ENCODE measurements at places on chromosomes 3 and 15.

DNA sequence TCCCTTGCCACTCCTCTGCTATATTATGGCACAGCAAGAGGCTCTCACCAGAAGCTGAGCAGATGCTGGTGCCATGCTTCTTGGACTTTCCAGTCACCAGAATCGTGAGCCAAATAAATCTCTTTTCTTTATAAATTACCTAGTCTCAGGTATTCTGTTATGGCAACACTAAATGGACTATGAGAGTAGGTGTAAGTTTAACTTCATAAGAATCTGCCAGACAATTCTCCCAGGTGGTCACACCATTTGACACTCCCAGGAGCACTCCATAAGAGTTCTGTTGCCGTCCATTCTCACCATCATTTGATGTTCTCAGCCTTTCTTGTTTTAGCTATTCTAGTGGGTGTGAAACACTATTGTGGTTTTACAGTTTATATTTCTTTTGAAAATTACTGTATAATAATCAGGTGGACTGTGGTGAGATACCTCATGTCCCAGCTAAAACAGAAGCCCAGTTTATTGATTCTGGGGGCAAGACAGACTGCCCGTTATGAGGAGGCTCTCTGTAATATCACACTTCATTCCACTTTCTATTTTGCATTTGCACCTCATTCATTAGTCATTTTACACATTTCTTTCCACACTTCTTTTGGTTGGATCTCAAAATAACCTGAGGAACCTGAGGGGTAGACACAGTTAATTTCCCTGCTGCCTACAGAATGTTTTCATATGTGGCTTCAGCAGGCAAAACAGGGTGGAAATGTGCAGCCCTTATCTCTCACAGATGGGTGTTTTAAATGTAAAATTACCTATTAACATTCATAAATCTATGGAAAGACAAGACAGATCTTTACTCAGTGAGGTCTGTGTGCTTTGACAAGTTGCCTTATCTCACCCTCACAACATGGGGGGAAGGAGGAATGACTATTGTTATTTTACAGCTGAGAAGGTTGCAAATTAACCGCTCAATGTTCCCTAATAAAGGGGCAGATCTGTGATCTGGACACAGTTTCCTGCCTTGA, 42.1 kb downstream of the CDCP1 start:
- no peak for DNase-seq
- no peak overlapping the region for H3K27ac ChIP-seq
- no peaks in the 10 kb centered on the region for H3K36me3 ChIP-seq
- no peak overlapping the region for H3K4me3 ChIP-seq

- peak overlapping the region; percentile 66 for H3K27ac ChIP-seq
- peaks cover 7% of the 10 kb centered on the region for H3K36me3 ChIP-seq
- no peaks in the 10 kb centered on the region for H3K27me3 ChIP-seq
- peaks cover 32% of the 10 kb centered on the region for H3K4me1 ChIP-seq
Measured at GRCh38 chr3:187101184-187102072, 37.9 kb downstream of the RPL39L start.

DNA sequence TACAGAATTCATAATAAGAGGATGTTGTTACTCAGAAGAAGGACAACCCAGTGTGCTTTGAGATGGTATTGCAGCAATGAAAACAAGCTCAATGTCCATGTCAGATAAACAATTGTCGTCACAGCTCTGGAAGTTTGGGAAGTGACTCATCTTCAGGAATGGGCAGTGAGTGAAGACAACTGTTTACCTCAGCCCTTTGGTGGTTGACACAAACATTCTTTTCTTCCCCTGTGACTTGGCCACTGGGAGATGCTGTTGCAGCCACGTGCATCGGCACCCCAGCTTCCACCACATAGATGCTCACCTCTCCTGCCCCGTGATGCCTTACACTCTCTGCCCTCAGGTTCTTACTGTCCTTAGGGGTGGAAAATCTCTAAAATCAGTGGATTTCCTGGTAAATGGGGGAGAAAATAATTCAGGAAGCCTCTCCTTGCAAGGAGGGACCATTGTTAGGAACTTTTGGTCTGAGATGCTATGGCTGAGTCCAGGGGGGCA, 114.1 kb upstream of the GALNT15 start:
- H3K27ac ChIP-seq: no peak overlapping the region
- H3K36me3 ChIP-seq: no peaks in the 10 kb centered on the region
- no peak for DNase-seq

- peaks cover 7% of the 10 kb centered on the region for H3K27me3 ChIP-seq
- H3K4me1 ChIP-seq: peaks cover 12% of the 10 kb centered on the region
- H3K4me3 ChIP-seq: no peak overlapping the region
- DNase-seq: no peak
- H3K36me3 ChIP-seq: no peaks in the 10 kb centered on the region
Measured at GRCh38 chr3:72244396-72244795, 459.4 kb upstream of the PROK2 start.

GRCh38 chr3:143676747-143677146, 171.5 kb downstream of the SLC9A9 start:
- H3K4me3 ChIP-seq: no peak overlapping the region
- no peaks in the 10 kb centered on the region for H3K27me3 ChIP-seq
- DNase-seq: no peak
- H3K27ac ChIP-seq: no peak overlapping the region

GRCh38 chr3:156409694-156410093, 145.2 kb downstream of the SSR3 start:
- H3K27ac ChIP-seq: no peak overlapping the region
- no peak overlapping the region for H3K4me3 ChIP-seq
- no peak for DNase-seq
- H3K27me3 ChIP-seq: peaks cover 5% of the 10 kb centered on the region
- H3K4me1 ChIP-seq: no peaks in the 10 kb centered on the region

- no peaks in the 10 kb centered on the region for H3K4me1 ChIP-seq
- no peak for DNase-seq
- no peak overlapping the region for H3K4me3 ChIP-seq
- peaks cover 7% of the 10 kb centered on the region for H3K36me3 ChIP-seq
- H3K27ac ChIP-seq: no peak overlapping the region
- H3K27me3 ChIP-seq: no peaks in the 10 kb centered on the region
Measured at GRCh38 chr15:36791844-36792571, 212.6 kb downstream of the CDIN1 start.

- no peak for DNase-seq
- H3K4me3 ChIP-seq: no peak overlapping the region
- no peaks in the 10 kb centered on the region for H3K4me1 ChIP-seq
- H3K36me3 ChIP-seq: no peaks in the 10 kb centered on the region
- no peak overlapping the region for H3K27ac ChIP-seq
Measured at GRCh38 chr3:57179580-57180410, 14.6 kb upstream of the IL17RD start.

GRCh38 chr3:62249855-62250543, 123.4 kb downstream of the FEZF2 start:
- H3K27ac ChIP-seq: no peak overlapping the region
- H3K36me3 ChIP-seq: no peaks in the 10 kb centered on the region
- H3K4me1 ChIP-seq: no peaks in the 10 kb centered on the region
- H3K27me3 ChIP-seq: peaks cover 3% of the 10 kb centered on the region

- DNase-seq: no peak
- H3K27ac ChIP-seq: no peak overlapping the region
- no peaks in the 10 kb centered on the region for H3K4me1 ChIP-seq
- H3K27me3 ChIP-seq: no peaks in the 10 kb centered on the region
- no peaks in the 10 kb centered on the region for H3K36me3 ChIP-seq
- H3K4me3 ChIP-seq: no peak overlapping the region
Measured at GRCh38 chr3:83438188-83438587, 1520.6 kb upstream of the CADM2 start.

DNA sequence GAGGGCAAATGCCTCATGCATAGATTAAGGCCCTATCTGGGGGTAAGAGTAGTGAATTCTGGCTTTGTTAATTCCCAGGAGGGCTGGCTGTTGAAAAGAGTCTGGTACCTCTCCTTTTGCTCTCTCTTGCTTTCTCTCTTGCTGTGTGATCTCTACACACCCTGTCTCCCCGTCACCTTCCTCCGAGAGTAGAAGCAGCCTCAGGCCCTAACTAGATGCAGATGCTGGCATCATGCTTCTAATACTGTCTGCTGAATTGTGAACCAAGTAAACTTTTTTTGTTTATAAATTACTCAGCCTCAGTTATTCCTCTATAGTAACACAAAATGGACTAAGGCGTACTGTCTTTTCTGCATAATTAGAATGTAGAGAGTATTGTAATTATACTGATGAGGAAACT, 908.1 kb downstream of the DIPK2A start:
- H3K27me3 ChIP-seq: no peaks in the 10 kb centered on the region
- no peaks in the 10 kb centered on the region for H3K36me3 ChIP-seq
- no peaks in the 10 kb centered on the region for H3K4me1 ChIP-seq
- no peak for DNase-seq
- no peak overlapping the region for H3K4me3 ChIP-seq
- H3K27ac ChIP-seq: no peak overlapping the region

GRCh38 chr3:24972491-24972890, 455.6 kb upstream of the RARB start:
- no peak overlapping the region for H3K4me3 ChIP-seq
- no peaks in the 10 kb centered on the region for H3K27me3 ChIP-seq
- H3K36me3 ChIP-seq: no peaks in the 10 kb centered on the region
- DNase-seq: no peak

DNA sequence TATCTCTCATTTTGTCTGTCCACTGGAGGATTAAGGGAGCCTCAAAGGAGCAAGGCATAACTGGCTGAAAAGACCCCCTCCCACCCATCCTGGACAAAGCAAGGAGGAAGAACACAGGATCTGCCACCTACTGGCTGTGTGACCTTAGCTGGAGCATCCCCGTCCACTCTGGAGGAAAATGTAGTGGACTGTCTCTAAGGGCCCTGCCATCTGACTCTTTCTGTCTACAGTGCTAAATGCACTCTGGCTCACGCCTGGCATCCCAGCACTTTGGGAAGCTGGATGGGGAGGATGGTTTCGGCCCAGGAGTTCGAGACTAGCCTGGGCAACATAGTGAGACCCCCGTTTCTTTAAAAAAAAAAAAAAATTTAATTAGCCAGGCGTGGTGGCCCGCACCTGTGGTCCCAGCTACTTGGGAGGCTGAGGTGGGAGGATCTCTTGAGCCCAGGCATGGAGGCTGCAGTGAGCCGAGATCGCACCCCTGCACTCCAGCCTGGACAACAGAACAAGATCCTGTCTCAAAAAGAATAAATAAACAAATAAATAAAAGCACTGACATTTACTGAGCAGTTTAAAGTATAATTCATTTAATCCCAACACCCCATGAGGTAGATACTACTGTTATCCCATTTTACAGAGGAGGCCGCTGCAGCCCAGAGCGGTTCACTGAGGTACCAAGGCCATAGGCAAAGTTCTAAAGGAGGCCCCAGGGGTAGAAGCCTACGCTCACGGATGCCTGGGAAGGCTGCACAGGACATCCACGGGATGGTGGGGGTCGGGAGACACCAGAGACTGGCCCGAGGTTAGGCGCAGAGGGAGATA, 1.1 kb downstream of the TBC1D2B start:
- no peaks in the 10 kb centered on the region for H3K27me3 ChIP-seq
- peaks cover 19% of the 10 kb centered on the region for H3K4me1 ChIP-seq
- DNase-seq: no peak
- no peaks in the 10 kb centered on the region for H3K36me3 ChIP-seq

- no peak for DNase-seq
- H3K36me3 ChIP-seq: peaks cover 41% of the 10 kb centered on the region
- H3K27me3 ChIP-seq: no peaks in the 10 kb centered on the region
- H3K4me1 ChIP-seq: peaks cover 19% of the 10 kb centered on the region
- H3K27ac ChIP-seq: no peak overlapping the region
- H3K4me3 ChIP-seq: no peak overlapping the region
Measured at GRCh38 chr3:33006571-33007286, 55.3 kb downstream of the CCR4 start.

GRCh38 chr3:131158434-131158833, 131.8 kb downstream of the NEK11 start:
- no peak overlapping the region for H3K4me3 ChIP-seq
- H3K27ac ChIP-seq: no peak overlapping the region
- H3K36me3 ChIP-seq: peaks cover 4% of the 10 kb centered on the region
- peaks cover 6% of the 10 kb centered on the region for H3K27me3 ChIP-seq
- no peaks in the 10 kb centered on the region for H3K4me1 ChIP-seq

DNA sequence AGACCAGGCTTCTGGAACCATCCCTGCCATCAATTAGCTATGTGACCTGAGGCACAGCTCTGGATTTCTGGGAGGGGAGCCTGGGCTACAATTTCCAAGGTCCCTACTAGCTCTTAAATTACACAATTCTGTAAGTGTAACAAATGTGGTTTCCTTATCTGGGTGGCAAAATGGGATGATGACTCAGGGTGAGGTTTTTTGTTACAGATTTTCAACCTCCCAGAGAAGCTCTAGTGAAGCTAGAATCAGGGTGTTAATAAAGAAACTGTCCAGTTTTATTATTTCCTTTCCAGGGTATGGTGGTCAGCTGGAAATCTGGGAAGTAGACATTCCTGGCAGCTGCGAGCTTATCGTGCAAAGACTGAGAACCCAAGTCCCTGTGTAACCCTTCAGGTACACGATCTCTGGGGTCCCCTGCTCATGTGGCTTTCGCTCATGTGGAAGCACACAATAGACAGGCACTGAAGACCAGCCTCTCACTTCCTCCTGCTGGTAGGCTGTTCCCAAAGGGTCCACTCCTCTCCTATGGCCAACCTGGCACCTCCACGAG, 7.3 kb downstream of the RAB27A start:
- DNase-seq: no peak
- H3K27me3 ChIP-seq: no peaks in the 10 kb centered on the region
- H3K4me1 ChIP-seq: peaks cover 25% of the 10 kb centered on the region
- no peak overlapping the region for H3K4me3 ChIP-seq
- peak overlapping the region; percentile 59 for H3K27ac ChIP-seq

DNA sequence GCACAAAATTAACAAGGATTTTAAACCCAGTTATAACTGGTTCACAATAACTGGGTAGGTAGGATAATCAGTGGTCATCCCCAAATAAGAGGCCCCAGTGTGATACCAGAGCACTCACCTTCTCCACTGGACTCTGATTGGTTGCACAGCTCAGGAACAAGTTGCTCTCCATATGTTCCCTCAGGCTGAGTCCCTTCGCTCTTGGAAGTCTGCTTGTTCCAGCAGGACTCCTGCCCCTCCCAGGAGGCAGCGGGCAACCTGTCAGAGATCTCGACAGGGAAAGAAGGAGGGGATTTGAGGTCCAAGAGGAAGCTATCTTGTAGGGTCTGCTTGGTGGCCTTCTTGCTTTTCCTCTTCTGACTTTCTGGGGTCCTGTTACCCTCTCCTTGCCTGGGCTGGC, 51.6 kb upstream of the HEG1 start:
- no peaks in the 10 kb centered on the region for H3K27me3 ChIP-seq
- peaks cover 3% of the 10 kb centered on the region for H3K36me3 ChIP-seq
- H3K27ac ChIP-seq: no peak overlapping the region
- peaks cover 7% of the 10 kb centered on the region for H3K4me1 ChIP-seq

GRCh38 chr3:23537101-23537551, 268.6 kb upstream of the UBE2E1 start:
- peaks cover 10% of the 10 kb centered on the region for H3K36me3 ChIP-seq
- H3K4me1 ChIP-seq: no peaks in the 10 kb centered on the region
- no peaks in the 10 kb centered on the region for H3K27me3 ChIP-seq
- no peak overlapping the region for H3K4me3 ChIP-seq

- H3K27me3 ChIP-seq: no peaks in the 10 kb centered on the region
- H3K4me3 ChIP-seq: no peak overlapping the region
- no peak for DNase-seq
Measured at GRCh38 chr3:125645616-125646015, 50.3 kb upstream of the OSBPL11 start.

- H3K4me3 ChIP-seq: no peak overlapping the region
- no peaks in the 10 kb centered on the region for H3K4me1 ChIP-seq
- H3K27ac ChIP-seq: no peak overlapping the region
- DNase-seq: no peak
Measured at GRCh38 chr15:97446138-97446537, 514.4 kb upstream of the ARRDC4 start.

- H3K4me3 ChIP-seq: no peak overlapping the region
- H3K27me3 ChIP-seq: no peaks in the 10 kb centered on the region
- H3K4me1 ChIP-seq: no peaks in the 10 kb centered on the region
- no peak overlapping the region for H3K27ac ChIP-seq
- H3K36me3 ChIP-seq: no peaks in the 10 kb centered on the region
Measured at GRCh38 chr3:8846176-8846575, 76.8 kb upstream of the OXTR start.
